ENCODE measurements at places on chromosomes 1 and 21.

- no peak for DNase-seq
Measured at GRCh38 chr1:111225717-111226400, 1.7 kb upstream of the CHI3L2 start.

DNA sequence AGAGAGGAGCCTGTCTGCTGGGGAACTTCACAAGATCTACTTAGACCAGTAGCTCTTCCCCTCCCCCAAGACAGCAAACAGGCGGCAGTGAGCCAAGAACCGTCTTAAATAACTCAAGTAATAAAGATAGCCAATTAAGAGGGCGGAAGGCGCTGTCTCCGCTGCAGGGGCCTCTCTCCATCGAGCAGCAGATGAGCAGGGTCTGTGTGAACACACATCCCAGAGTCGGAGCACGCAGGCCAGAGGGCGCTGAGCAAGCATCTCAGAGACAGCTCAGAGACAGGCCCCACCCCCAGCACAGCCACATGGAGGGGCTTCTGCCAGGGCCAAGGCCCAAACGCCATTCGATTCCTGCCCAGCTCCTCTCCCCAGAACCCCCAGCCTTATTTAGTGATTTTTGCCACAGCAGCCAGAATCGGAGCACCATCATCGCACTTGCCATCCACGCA lies 11.1 kb downstream of the IFFO2 start:
- DNase-seq: no peak

GRCh38 chr1:214380396-214380795 lies 99.4 kb downstream of the SMYD2 start:
- no peak for DNase-seq

DNA sequence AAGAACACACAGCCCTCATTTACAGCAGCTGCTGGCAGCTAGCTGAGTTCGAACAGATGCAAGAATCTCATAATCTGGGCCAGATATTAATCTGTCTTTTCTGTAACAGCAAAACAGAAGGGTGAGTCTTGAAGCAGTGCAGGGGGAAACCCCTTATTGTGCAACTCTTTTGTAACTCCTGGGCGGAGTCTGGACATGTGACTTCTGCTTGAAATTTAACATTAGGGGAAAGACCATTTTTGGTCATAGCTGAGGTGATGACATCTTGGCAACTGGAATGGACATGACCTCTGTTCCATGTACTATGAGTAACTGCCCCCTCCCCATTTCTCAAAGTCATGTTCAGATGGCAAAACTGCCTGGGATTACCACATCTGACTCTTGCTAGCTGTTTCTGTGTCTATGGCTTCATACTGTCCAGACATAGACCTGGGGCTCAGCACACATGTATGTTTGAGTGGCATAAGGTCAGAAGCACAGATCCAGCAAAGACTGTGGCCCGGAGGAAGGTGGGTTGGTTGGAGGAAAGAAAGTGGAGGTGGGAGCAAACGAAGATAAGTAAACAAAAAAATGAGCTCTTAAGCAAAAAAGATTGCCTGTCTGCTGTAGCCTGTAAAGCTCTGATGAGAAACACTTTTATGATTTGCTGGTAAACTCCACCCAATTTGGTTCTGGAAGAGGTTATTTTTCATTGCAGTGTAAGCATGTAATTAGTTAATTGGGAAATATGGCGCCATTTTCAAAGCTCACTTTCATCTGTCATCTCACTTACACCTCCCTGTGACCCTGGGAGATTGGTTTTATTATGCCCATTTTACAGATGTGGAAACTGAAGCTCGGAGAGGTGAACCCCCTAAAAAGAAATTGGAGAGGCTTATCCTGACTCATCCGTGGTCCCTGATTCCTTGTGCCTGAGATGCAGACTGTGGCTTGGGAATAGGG lies 26.1 kb downstream of the ETS2 start:
- DNase-seq: peak; percentile 99

DNA sequence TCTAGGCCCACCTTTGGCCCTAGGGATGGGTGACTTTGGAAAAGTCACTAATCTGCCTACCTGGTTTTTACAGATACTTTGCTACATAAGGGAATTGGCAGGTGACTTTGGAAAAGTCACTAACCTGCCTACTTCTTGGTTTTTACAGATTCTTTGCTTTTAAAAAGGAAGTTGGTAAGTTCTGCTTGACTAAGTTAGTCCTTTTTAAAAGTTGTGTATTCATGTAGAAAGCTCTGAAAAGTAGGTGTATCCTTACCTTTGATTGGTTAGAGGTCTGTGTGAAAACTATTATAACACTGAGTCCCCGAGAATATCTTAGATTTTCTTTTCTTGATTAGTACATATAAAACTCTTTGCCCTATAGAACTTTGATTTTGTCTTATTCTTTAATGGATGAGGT lies 12.4 kb downstream of the ATF6 start:
- no peak for DNase-seq

DNA sequence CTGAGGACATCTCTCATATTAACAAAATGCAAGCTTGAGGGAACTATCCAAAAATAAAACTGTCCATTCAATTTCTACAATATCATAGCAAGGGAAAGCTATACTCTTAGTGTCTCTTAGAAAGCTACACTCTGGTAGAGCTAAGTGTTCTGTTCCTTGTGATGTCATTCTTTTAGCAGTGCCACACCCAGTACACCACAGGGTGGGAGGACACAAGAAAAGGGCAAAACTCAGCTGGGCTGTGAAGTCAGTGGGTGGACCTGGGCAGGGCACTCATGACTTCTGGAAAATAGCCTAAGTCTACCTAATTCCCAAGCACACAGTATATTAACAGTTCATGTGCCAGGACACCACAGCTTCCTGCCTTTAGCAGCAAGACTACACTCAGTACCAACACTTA lies 42.2 kb upstream of the TNFSF4 start:
- DNase-seq: peak; percentile 42

DNA sequence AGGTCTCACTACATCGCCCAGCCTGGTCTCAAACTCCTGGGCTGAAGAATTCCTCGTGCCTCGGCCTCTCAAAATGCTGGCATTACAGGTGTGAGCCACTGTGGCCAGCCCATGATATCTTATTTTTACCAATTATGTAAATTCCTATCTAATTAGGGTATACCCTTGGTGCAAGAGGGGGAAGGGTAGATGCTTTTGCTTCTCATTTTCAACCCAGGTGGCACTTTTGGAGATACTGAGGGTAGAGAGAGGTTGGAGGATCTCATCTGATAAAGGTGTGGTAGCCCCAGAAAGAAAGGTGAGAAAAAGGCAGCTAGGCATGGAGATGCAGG lies 17.4 kb downstream of the ENSA start:
- no peak for DNase-seq

DNA sequence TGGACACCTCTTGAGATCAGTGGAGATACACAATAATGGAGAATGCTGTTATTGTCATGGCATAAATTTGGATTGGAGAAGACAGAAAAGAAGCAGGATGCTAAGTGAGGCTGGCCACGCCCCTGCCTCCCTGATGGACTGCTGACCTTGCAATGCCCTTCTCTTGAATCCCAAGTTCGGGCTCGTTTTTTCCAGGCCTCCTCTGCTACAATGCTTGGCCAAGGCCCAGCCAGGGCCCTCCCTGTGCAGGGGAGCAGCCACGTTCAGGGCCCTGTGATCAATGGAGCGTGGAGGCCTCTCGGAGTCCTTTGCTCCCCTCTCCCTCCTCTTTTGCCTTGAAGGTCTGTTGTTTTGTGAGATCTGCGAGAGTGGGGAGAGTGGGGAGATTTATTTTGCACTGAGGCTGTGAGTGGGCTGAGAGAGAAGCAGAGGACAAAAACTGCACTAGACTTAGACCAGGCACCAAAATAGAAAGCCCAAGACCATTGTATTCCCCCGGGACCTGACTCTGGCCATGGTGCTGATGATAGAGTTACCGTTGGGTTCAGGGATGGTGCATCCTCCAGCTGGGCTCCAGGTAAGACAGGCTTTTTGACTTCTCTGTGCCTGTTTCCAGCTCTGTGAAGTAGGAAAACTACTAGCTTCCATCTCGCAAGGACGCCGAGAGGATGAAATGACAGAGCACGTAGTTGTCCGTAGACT lies 268.6 kb downstream of the KAZN start:
- no peak for DNase-seq

- no peak for DNase-seq
Measured at GRCh38 chr1:191662746-191663145, 495.5 kb upstream of the RGS18 start.

- DNase-seq: no peak
Measured at GRCh38 chr1:27526569-27527222, 36.7 kb upstream of the WASF2 start.

DNA sequence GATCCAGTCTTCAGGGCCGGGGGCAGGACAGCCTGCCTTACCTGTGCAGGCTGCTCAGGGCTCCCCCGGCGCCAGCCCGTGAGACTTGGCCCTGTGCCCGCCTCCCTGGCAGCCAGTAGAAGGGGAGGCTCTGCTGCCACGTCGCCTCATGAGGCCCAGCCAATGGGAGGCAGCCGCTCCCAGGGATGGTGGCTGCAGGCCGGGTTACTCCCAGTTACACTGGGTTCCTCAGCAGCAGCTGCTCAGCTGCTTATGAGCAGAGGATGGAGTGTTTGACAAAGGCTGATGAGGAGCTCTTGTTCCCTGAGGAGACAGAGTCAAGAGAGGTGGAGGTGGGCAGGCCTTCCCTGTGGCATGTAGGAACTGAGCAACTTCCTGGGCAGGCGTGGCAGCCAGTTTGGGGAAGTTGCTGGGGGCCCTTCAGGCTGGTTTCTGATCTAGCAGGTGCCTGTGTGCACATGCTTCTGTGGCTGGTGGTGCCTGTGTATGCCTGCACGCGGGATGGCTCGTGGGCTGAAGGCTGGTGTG lies 5.5 kb downstream of the MFSD2A start:
- DNase-seq: peak; percentile 92

DNA sequence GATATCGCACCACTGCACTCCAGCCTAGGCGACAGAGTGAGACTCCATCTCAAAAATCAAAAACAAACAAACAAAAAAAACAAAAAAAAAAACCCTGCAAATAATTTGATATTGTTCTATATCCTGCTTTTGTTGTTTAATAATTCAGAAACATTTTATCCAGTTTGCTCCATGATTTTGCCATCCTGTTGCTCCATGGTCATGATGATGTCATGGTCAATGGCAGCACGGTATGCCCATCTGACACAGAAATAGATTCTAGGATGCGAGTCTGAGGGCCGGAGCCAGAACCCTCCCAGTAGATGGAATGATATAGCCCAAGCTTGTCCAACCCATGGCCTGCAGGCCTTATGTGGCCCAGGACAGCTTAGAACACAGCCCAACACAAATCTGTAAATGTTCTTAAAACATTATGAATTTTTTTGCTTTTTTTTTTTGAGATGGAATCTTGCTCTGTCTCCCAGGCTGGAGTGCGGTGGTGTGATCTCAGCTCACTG lies 39.8 kb downstream of the EDARADD start:
- DNase-seq: no peak

- DNase-seq: no peak
Measured at GRCh38 chr1:230216896-230217295, 149.9 kb downstream of the GALNT2 start.

DNA sequence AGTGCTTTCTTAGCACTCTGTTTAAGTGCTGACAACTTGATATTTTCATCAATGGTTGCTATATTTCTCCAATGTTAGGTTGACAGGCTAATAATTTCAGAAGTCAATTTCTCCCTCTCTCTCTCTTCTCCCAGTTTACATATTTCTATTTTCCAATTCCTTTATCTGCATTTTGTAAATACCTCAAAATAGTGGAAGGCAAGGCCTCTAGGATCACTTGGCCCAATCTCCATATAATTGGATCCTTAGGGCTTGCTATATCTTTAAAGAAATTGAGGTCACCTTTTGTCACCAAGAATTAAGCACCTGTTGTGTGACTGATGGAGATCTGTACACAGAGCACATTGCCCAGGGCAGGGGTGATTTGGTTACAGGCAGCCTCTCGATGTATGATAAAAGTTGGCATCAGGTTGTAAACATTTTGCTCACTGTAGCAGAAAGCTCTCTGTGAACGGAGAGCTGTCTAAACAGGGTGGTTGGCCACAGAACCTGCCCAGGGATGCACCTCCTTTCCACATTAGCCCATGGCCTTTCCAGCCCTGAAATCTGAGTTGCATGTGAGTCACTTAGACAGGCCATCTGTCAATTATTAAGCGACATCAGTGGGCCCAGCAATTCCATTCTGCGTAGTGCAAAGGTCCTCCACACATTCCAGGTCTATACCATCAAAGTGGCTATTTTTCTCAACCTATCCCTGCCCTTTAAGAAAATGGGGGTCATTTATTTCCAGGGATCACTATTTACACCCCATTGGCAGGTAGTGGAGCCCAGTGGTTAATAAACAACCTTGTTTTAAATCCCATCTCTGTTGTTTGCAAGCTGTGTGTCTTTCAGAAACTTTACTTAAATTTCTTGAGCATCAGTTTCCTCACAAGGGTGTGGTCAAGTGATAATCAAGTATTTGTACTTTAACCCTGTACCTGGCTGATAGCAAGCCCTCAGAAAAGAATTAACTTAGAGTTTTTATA lies 29.1 kb upstream of the IRF2BP2 start:
- DNase-seq: peak; percentile 42

GRCh38 chr1:100834777-100835660 lies 59.6 kb downstream of the EXTL2 start:
- DNase-seq: no peak

Data from epithelial cell of esophagus (primary cell).